Osteocyte (in vitro differentiated cells): ENCODE measurements at places on chromosomes 6 and 20.
A peak's percentile ranks its signal among the peaks of the same experiment; 100 is the strongest.

DNA sequence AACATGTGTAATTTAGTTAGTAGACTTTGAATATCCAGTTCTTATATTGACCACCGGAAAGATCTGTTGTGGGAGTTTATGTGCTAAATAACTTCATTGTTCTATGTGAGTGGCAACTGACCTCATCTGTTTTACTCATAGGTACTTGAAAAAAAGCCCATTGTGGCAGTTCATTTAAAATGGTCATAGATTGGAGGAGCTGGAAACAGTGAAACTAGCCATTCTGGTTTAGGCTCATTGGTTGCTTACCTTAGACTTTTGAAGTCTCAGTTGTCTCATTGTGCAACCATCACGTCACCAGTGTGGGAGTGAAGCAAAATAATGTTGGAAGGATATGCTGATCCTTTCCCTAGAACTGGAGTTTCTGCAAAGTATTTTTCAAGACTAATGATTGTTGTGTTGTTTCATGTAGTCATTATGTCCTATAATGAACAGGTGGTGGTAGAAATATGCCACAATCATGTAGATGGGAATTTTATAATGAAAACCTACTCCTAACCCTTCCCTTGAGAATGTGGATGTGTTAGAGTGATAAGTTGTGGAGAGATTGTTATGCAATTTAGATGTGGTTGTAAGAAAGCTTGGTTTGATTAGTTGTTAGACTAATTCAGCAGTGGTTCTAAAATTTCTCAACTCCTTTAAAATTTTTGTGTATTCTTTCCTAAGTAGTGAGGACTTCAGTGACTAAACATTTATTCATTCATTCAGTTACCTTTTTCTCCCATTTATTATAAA, 18.3 kb downstream of the DSP start:
- DNase-seq: no peak

DNA sequence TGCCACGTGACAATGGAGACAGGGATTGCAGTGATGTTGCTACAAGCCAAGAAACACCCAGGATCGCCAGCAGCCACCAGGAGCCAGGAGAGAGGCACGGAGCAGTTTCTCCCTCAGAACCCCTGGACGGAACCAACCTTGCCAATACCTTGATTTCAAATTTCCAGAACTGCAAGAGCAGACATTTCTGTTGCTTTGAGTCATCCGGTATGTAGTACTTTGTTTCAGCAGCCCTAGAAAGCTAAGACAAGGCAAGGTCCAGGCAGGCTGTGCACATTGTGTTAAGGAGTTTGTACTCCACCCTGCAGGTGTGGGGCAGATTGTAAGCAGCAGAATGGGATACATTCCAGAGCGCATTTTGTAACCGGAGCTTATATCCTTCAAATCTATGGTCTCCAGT, 48.3 kb downstream of the TRERF1 start:
- DNase-seq: no peak

DNA sequence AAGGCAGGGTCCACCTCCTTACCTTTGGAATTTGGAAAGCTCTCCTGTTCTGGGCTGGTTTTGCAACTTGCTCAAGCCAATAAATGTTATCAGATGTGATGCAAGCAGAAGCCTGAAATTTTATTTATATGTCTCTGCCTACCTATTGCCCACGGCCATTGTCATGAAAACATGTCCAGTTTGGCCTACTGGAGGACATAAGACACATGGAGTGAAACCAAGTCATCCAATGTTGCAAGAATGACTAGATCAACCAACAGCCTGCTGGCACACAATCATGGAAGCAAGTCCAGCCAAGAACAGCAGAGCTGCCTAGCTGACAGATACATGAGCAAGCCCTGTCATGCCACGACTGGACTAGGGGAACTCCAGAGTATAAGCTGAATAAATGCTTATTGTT, 56.7 kb upstream of the IRAK1BP1 start:
- no peak for DNase-seq

- peak; percentile 75 for DNase-seq
Observed at GRCh38 chr20:21052241-21052640, 53.9 kb downstream of the LINC00237 start.

GRCh38 chr20:4633780-4634179, 87.9 kb upstream of the PRND start:
- no peak for DNase-seq

- no peak for DNase-seq
Observed at GRCh38 chr20:20211274-20211987, 156.5 kb upstream of the INSM1 start.

DNA sequence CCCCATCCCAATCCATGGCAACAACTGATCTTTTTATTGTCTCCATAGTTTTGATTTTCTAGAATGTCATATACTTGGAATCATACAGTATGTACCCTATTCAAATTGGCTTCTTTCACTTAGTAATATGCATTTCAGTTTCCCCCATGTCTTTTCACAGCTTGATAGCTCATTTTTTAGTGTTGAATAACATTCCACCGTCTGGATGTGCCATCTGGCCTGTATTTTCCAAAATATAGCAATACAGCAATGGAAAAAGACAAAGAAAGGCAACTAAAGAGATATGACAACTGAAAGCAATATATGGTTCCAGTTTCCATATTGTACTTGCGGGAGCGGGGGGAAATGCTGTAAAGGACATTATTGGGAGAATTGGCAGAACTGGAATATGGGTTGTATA, 166.4 kb upstream of the NT5E start:
- DNase-seq: no peak

- no peak for DNase-seq
Observed at GRCh38 chr6:37141281-37142049, 28.5 kb upstream of the PIM1 start.

DNA sequence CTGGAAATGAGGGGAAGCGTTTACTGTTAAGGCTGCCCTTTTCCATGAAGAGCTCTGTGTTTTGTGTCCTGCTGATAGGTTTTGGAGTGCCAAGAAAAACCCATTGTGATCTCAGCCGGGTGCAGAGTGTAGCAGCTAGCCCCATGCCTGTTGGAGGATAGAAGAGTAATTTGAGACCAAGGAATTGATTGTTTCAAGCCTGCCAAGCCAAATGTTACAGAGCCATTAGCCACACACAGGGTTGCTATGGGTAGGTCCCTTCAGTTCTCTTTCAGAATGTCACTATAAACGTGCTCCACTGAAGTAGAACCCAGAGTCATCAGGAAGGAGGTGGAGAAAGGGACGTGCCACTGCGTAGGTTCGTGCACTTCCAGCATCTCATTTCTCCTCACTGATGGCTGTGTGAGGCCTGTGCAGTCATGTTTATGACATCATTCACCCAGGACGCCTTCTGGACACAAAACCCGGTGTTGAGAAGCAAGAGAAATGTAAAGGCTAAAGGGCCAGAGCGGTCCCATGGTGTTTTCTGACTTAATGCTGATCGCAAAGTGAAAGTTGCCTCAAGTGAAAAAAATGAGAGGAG, 6.6 kb downstream of the GMPR start:
- DNase-seq: no peak

DNA sequence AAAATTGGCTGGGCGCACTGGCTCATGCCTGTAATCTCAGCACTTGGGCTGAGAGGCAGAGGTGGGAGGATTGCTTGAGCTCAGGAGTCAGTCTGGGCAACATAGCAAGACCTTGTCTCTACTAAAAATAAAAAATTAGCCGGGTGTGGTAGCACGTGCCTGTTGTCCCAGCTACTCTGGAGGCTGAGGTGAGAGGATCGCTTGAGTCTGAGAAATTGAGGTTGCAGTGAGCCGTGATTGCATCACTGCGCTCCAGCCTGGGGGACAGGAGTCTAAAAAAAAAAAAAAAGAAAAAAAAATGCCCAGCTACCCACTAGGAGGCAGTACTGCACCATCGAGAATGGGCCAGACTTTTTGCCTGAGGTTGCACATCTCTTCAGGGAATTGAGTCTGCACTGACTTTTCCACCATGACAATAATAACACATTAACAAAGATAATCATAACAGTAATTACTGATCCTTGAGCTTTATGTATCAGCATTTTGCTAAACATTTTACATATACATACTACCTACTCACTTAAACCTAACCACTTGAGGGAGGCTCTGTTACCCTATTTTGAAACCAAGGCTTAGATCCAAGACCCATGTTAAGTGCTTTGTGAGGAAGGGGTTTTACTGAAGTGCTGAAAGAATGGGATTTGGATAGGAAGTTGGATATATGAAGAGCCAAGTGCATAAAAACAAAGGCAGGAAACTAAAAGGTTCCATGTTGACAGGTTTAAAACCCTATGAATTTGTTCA, 21.0 kb downstream of the SRSF3 start:
- DNase-seq: no peak

GRCh38 chr20:23122321-23122720, 36.2 kb upstream of the CD93 start:
- DNase-seq: no peak

GRCh38 chr6:845101-845500, 152.2 kb upstream of the EXOC2 start:
- no peak for DNase-seq

- no peak for DNase-seq
Observed at GRCh38 chr6:319177-320131, 27.2 kb downstream of the DUSP22 start.

GRCh38 chr20:46894971-46895905, 595 bp downstream of the EYA2 start:
- DNase-seq: no peak

DNA sequence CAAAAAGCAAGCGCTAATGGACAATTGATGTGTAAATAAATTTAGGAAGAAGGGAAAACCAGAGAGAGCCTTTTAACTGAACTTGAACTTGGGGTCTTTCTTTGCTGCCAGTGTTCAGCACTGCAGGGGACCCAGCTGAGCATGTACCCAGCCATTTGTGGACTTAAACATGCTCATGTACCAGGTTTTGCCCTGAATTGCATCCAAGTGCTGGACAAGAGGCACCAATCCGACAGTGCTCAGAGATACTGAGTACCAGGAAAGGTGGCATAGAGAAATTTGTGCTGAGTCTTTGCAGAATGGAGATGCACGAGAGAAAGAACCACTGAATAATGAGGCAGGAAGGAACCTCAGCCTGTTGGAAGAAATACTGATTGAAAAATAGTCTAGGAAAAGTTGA, 16.0 kb downstream of the AKAP12 start:
- no peak for DNase-seq

GRCh38 chr20:13545790-13546189, 92.9 kb downstream of the TASP1 start:
- DNase-seq: no peak

DNA sequence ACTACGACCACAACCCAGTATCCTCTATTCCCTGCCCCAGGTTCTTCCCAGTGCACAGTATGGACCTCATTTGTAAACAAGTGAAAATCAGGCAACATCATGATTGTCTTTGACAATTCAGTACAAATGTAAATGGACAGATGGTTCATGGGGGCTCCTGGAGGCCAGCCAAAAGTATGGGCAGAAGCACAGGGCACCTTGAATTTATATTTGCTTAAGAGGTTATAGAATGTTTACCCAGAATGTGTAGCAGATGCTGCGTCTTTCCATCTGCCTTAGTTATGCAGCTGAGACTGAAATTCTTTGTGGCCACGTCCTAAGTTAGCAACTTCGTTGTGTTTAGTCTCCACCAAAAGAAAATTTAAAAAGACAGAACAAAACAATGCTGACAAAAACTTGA, 559.6 kb upstream of the NRSN1 start:
- no peak for DNase-seq

DNA sequence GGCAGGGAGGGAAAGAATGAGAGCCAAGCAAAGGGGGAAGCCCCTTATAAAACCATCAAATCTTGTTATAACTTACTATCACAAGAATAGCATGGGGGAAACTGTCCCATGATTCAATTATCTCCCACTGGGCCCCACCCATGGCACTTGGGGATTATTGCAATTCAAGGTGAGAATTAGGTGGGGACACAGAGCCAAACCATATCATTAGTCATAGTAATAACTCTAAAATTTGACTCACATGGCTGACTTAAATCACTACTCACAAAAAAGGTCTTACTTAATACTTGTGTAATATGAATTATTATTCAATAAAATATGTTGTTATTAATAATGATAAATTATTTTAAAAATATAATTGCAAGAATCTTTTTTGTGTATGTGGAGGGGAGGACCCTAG, 178.1 kb upstream of the TCF21 start:
- no peak for DNase-seq

DNA sequence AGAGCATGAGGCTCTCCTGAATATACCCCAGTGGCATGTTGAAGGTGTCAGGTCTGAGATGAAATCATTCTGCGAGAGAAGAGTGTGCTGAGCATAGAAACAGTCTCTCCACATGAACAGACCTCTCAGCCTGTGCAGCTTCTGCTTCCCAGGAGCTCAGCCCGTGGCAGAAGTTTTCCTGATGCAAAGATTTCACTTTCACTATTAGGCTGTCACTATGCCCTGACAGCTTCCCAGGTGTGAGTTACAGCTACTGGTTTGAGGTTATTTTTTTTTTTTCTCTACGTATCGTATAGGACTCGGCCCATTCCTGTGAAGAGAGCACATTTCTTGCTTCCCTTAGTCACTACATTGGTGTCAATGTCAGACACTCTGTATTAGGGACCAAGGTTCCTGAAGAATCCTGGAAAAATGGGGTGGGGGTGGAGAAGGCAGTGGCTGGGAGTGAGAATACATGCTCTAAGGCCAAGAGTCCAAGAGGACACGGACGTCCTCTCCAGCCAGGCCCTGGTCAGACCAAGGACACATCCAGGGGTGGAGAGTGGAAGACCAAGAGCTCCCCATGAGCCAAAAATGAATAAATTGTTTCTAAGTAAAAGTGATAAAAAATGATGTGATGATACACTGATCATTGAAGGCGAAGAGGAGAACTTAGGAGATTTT, 121.2 kb upstream of the AKAP12 start:
- no peak for DNase-seq

DNA sequence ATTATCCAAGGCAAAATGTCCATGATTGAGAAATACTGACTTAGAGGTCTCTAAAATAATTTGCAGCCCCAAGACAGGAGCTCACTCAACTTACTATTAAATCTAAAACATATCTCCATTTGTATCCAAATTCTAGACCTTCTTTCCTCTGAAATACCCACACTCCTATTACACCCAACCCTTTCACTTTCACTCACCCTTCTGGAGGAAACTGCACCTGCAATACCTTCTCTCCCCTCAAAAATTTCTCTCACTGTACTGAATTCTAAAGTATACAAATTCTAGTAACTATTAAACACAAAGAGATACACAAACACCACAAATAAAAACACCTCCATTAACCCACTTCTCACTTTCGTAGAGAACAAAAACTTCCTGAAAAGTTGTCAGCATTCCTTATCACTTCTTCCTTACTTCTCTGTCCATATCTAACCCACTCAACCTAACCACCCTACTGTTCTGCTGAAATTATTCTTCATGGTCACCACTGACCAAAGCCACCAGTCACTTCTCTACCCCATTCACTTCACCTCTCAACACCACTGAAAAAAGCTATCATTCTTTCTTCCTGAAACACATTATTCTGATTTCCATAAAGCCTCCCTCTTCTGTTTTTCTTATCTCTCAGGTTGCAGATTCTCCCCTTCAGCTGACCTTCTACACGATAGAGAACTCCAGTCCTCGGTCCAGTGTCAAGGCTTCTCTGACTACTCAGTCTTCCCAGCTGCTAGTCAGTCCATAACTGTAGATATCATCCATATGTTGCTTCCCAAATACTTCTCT, 12.0 kb downstream of the LMBRD1 start:
- DNase-seq: no peak
